D721Med (cell line): ENCODE measurements at places on chromosomes 5 and 9.

DNA sequence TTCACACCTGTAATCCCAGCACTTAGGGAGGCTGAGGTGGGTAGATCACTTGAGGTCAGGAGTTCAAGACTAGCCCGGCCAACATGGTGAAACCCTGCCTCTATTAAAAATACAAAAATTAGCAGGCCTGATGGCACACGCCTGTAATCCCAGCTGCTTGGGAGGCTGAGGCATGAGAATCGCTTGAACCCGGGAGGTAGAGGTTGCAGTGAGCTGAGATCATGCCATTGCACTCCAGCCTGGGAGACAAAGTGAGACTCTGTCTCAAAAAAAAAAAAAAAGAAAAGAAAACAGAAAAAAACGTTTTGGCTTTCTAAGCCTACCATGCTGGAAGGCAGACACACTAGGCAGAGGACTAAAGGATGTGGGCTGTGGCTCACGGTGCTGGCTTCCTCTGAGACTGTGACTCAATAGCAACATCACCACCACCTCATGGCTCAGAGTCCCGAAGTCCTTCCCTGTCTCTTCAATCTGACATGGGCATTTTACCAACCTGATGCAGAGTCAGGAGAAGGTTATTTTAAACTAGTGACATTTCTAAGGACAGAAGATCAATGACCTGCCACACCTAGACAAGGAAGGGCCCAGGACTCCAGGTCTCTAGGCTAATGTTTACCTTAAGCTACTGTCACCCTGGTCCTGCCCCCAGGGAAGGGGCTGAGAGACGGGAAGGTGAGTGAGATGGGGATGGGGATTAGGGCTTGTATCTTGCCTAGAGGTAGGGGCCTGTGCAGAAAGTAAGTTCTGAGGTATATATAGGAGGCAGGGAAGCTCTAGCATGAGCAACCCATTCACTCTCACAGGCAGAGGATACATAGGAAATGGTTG lies 3.7 kb downstream of the ECSCR start:
- no peak for DNase-seq

GRCh38 chr9:89052470-89053097 lies 61.3 kb downstream of the S1PR3 start:
- DNase-seq = no peak

GRCh38 chr5:21783074-21783679 lies 1070.0 kb downstream of the CDH12 start:
- DNase-seq = no peak

DNA sequence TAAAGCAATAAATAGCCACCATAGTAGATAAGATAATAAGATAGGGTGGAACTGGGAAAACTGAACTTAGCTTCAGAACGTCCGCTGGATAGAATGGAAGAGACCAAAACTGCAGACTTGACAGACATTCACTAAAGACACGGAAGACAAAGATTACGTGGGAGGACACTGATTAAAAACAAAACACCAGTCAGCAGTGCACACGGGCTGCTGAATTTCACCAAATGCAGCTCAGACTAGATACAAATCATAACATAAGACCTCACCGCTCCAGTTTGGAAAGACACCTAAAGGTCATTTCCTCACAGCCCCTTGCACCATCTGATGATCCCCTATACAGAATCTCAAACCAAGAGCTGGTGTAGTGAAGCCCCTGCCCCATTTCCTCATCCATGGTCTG lies 2.9 kb upstream of the OR2Y1 start:
- DNase-seq = no peak

GRCh38 chr9:117242082-117242481 lies 172.8 kb downstream of the ASTN2 start:
- DNase-seq = no peak

- DNase-seq = no peak
Observed at GRCh38 chr9:136002881-136003280, 41.7 kb upstream of the UBAC1 start.

- DNase-seq = no peak
Observed at GRCh38 chr9:89080193-89080592, 88.9 kb downstream of the S1PR3 start.

DNA sequence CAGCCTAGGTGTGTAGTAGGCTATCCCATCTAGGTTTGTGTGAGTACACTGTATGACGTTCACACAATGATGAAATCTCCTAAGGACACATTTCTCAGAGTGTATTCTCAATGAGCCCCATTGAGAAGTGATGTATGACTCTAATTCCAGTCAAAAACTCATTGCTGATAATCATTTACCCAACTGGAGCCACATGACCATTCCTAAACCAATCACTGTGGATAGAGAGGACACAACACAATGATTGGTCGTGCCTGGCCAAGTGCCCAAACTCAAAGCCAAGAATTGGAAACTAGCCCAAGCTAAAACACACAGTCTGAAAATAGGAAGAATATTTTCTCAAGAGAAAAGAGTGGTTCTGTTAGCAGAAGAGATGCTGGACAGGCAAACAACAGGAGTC lies 191.2 kb downstream of the ZNF462 start:
- DNase-seq = no peak

- DNase-seq = peak; percentile 52
Observed at GRCh38 chr9:92808726-92809451, 44.3 kb upstream of the BICD2 start.

DNA sequence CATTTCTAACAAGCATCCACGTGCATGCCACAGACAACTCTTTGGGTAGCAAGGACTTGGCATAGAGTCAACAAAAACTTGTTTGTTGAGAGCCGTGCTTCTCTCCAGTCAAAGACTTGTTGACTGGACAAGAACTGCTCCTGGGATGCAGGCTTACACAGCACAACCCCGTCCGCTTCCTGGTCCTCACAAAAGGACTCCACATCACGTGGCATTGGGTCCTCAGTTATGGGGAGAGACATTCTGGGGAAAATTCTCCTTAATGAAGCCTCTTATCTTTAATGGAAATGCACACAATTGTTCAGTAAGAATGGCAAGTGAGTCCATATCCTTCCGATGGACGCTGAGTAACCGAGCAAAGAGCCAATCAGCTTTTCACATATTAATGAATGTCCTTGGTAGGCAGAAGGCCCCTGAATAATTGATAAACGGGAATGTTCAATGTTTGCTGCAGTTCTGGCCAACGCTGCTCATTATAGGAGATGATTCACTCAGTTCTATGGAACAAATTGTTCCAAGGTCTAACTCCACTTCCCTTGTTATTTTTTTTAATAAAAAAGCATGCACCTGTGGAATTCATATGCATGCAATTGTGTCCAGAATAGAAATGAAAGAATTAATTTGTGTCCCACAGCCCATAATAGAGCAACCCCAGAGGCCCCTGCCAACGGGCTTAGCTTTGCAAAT lies 97.0 kb upstream of the ZNF366 start:
- no peak for DNase-seq

DNA sequence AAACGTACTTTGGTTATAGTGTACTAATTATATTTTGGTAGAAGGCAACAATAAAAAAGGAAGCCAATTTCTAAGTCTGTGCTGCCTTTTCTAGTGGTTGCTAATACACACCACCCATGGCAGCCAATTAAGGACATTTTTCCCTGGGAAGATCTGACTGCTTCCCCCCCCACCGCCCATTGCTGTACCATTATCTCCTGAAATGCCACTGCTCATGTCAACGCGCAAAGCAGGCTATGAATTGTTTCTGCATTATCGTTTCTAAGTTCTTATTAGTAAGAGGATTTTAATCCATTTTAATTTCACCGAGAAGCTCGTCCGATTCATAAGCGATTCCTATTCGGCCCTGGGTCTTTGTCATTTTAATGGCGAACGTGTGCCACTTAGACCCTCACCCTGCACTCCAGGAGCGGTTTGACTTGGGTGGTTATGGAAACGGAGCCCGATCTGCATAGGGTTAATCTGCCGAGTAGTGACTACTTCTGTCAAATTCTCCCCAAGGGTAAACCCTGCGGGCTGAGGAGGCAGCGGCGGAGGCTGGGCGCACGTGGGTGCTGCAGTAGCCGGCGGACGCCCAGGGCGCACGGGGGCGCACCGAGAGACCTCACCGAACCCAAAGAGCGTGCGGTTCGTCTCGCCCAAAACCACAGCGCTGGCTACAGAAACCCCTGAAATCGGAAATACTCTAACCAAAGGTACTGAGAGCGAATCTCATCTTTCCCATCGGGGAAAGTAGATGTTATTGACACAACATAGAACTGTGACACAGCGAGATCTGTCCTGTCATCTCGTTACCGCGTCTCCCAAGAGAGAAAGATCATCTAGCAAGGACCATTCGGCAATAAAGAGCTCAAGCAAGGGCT lies 55.8 kb upstream of the SHC3 start:
- DNase-seq = no peak

DNA sequence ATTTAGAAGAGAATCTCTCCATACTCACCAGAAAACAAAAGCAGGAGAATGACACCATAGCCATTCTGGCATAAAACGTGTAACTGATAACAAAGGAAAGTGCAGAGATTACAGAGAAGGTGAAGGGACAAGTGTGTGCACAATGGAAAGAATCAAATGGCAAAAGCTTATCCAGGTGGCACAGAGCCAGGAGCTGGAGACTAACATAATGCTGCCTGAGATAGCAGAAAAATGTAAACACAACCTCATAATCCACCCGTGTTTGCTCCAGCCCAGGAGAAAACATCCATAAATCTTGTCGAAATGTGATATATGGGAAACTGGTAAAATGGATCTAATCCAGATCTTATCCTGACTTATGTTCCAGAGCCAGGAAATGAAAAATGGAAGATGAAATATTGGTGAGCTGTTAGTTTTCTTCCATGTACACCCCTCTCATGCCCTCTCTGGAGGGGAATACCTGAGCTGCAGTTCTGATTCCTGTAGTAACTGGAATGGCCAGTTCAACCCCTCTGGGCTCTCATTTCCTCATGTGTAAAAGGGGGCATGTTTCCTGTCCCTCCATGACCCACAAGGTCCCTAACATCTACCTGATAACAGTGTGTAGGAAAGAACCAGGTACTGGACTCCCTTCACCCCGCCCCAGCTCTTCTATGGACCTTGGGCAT lies 212.3 kb upstream of the DAPK1 start:
- no peak for DNase-seq
